ENCODE measurements at places on chromosomes 2 and 18.
A peak's percentile ranks its signal among the peaks of the same experiment; 100 is the strongest.

DNA sequence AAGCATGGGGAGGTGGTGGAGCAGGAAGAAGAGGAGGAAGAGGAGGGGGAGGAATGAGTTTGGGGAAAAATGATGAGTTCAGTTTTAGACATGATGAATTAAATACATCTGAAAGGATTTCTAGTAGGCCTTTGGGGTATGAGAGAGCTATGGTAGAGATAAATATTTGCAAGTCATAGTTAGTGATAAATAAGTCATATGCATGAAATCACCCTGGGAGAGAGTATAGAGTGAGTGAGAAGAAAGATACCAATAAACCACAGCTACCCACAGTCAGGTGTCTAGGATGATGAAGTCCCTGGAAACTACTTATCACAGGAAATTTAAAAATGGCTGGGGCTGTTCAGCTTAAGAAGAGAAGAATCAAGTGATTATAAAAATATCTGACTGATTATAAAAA, 240.5 kb downstream of the RDH14 start:
- no peak for DNase-seq

DNA sequence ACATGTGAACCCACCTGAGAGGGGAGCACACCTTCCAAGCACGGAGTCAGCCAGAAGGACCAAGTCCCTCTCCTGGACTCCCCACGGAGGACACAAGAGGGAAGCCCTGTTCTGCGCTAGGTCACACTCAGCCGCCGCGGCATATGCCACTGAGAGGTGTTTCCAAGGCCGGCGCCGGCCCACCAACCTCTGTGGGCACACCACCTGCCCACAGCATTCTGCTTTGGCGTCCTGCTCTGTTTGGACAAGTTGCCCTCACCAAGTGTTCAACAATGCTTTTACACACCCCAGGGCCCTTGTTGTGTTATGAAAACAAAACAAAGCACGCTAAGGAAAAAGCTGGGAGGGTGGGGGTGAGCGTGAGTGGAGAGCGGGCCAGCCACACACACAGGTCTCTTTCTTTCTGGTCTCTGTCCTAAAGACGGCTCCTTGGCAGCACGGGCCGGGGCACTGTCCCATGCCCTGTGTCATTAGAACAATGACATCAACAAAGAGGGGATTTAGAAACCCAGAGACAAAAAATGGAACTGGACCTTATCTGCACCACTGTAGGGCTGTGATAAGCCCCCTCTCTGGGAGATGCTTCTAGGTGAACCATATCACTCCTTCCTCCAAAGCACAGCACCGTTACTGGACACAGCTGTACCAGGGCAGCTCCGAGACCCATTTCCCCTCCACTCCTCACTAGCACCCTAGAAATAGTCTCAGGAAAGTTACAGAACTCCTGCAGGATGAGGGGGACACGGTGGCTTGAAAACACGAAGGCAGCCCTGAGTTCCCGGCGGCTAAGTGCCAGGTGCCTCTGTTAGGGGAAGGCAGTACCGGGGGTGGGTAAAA, 17.0 kb downstream of the SMAD7 start:
- no peak for DNase-seq

DNA sequence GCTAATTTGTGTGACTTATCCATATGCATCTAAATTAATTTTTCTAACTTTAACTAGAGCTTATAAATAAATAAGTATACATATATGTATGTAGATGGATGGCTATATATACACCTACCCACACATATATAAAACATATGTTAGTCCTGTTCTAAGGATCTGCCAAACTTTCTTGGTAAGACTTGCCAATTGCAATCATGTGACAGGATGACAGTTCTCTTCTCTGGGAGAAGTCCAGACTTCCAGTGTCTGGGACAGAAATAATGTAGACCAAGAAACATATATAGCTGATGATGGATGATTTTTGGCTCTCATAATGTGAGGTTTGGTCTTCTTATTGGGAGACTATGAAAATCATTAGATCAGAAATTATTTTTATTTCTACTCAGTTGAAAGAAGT, 30.6 kb upstream of the NR4A2 start:
- DNase-seq, result no peak

- DNase-seq, result no peak
Measured at GRCh38 chr2:145743011-145743410, 1223.1 kb upstream of the ZEB2 start.

DNA sequence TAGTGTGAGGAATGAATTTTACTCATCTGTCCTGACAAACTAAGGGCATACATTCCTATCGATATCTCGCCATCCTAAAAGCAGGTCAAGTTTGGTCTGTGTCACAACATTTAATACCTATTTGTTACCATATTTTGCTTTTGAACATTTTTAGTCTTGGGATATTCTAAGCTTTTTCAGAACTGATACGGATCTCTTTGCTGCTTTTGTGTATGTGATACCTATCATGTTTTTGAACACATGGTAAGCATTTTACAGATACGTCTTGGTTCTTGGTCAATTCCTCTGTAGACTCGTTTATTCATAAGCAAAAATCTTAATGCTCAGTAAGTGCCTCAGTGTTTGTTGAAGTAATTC, 592 bp downstream of the ZNF397 start:
- no peak for DNase-seq

GRCh38 chr2:183126635-183127034, 2.4 kb downstream of the NUP35 start:
- DNase-seq, result no peak

GRCh38 chr2:239259603-239260298, 141.1 kb downstream of the HDAC4 start:
- DNase-seq, result no peak

DNA sequence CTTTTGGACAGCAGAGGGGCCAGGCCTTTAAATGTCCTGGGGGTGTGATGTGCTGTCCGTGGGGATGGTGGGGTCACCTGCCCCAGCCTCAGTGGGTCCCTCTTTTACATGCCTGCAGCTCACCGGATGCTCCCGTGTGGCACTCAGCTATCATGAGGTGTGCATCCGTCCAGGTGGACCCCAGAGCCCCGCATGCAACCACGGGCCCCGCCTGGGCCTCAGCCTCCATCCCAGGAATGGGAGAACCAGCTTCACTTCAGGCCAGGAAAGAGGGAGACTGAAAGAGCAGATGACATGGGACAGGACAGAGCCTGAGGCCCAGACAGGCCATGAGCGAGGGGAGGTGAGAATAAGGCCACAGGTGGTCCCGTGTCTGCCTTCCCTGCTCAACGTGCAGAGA, 37.5 kb downstream of the RAMP1 start:
- DNase-seq, result no peak

DNA sequence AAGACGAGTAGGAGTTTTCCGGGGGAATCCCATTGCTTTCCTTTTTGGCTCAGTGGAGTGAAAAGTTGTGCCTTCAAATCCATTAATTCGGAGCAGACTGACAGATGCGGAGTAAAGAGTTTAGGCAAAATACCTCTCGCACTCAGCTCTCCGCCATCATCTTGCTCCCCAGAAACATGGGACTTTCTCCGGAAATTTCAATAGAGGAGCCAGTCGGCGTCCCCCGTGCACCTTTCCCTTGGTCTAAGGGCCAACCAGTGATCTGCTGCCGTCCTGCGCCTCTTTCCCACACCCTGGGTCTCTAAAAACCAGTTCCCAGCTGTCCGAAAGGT, 318 bp downstream of the TYW5 start:
- no peak for DNase-seq

DNA sequence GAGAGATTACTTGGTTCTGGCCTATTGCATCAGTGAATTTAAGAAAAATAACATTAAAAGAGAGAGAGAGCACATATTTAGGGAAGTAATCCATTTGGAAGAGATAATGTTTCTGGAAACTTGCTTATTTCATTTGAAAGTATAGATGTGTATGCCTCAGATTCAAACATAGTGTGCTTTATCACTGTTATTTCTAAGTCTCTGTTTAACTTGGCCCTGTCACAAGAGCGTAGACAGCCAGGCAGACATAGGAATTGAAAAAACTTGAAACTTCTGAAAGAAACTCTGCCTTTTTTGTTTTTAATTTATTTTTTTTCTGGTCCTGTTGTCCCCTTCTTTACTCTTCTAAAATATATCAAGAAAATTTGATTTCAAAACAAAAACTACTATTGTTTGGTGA, 849.1 kb downstream of the CNTNAP5 start:
- DNase-seq, result no peak

DNA sequence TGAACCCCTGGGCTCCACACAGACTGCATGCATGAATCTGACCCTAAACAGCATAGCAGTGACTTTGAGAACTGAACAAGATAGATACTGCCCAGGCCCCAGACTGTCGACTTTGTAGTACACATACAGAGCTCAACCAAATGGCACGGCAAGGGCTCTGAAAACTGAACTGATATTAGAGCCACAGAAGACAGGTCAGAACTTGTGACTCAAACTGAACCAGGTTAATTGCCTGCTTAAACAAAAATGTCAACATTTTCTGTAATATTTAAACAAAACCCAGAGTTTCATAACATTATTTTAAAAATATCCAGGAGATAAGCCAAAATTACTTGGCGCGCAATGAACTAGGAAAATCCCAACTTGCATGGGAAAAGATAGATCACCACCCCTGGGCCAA, 260.3 kb downstream of the TPGS2 start:
- DNase-seq, result no peak

- no peak for DNase-seq
Measured at GRCh38 chr2:201538025-201538424, 86.5 kb downstream of the STRADB start.

DNA sequence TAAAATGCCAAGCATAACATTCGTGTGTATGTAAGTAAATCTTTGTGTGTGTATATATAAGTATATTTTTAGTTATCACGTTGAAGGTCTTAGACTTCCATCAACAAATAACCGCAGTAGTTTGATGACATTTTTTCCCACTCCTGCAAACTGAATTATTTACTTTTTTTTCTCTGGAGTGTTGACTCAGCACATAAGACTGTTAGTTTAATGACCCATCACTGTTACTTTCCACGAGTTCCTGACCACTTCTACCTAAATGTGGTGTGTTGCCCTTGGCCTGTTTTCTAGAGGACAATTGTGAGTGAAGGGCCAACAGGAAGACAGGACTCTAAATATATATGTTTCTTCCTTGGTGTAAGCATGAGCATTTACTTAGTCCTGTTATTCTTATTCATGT, 71.3 kb upstream of the TXNDC2 start:
- no peak for DNase-seq

DNA sequence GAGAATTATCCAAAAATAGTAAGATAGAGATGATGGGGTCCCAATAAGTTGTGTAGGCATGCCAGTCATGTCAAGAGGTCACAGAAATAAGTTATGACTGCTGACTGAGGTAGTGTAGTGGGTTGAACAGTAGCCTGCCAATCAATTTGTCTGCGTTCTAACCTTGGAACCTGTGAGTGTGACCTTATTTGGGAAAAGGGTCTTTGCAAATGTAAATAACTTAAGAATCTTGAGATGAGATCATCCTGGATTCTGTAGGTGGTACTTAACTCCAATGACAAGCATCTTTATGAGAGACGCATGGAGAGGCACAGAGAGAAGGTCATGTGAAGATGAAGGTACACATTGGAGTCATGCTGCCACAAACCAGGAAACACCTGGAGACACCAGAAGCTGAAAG, 31.0 kb downstream of the ACVR1 start:
- DNase-seq, result no peak

- DNase-seq, result no peak
Measured at GRCh38 chr2:179966778-179967394, 40.2 kb downstream of the CWC22 start.

- DNase-seq, result no peak
Measured at GRCh38 chr2:229714080-229714735, at the start of gene DNER. Gene DNER (minus strand): TSS chr2:229714555. CDS start chr2:229714423, 132 bp downstream.

- no peak for DNase-seq
Measured at GRCh38 chr2:143117225-143117624, 12.0 kb upstream of the ARHGAP15 start.

DNA sequence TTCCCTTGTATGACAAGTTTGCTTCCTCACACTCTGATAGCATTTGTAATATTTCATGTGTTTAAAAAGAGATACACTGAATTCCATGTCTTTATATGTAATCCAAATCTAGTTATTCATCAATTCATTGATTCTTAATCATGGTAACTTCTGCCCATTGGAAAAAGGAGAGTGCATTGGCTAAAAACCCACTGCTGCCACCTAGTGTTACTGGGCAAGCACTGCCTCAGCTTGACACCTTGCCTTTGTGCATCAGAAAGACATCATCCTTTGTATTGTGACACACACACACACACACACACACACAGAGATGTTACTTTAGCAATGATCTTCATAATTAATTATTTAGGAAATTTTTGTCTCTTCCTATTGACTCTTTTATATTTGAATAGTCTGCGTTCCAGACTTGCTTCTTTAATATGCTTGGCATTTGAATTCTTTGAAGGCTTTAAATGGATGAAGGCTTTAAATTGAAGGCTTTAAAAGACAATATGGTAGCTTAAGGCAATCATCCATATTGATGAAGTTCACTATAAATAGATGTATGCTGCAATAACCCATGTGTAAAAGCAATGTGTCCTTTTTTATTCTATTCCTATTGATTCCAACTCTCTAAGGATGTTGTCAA, 414.2 kb upstream of the CHST9 start:
- DNase-seq, result no peak

DNA sequence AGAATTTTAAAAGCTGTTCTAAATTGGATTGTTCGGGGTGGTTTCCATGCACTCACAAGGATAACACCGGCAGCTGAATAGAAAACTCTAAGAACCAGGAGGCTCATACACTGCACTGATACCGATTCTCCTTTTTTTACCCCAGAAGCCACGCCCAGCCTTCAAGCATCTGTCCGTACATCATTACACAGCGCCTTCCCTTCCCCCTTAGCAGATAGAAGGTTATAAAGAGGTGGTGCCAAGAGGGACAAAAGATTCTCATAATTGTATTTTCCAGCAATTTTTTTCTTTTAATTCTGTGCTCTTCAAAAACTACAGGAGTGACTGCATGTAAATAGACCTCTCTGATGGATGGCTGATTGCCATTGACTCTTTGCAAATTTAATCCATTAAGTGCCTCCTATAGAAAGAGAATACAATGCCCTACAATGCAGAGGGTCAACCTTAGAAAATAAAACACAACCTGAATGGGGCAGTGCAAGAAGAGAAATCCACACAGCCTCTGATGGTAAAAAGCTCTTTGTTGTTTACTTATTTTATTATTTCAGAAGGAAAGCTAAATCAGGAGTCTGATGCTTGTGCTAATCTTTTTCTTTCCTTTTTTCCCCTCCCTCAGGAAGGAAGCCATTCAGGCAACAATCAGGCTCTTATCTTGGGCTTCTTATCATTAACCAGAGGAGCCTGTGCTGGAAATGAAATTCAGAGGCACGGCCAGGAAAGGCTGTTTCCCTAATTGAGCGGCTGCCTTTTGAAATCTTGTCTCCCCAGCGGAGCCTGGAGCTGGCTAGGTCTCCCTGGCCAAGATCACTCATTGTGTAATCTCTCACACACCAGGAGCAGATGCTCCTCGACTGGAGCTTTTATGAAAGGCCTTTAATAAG, 198.9 kb upstream of the NABP1 start:
- DNase-seq, result no peak

- peak; percentile 21 for DNase-seq
Measured at GRCh38 chr2:26846334-26847306, 1.3 kb upstream of the DPYSL5 start.

- DNase-seq, result no peak
Measured at GRCh38 chr2:197460649-197461048, 7.3 kb downstream of the COQ10B start.

- no peak for DNase-seq
Measured at GRCh38 chr18:43108882-43109281, 6.6 kb downstream of the RIT2 start.

Data from stimulated activated CD8-positive, alpha-beta memory T cell treated with anti-CD3 and anti-CD28 coated beads, Interleukin-7, amount 100 ng/mL, for 1 hour (primary cell).